ENCODE measurements at places on chromosomes 2 and 18. TPM values are rescaled to one million over a fixed set of nuclear protein-coding genes. Genes with fewer than 3 reads are reported as not detected.

- peaks cover 8% of the 10 kb centered on the region for H3K4me1 ChIP-seq
- H3K4me3 ChIP-seq, result no peak overlapping the region
- no peak overlapping the region for H3K27ac ChIP-seq
- H3K27me3 ChIP-seq, result peaks cover 5% of the 10 kb centered on the region
- peaks cover 4% of the 10 kb centered on the region for H3K36me3 ChIP-seq
Measured at GRCh38 chr2:72137498-72138010, 10.1 kb downstream of the CYP26B1 start.

The REEP1 gene
- total RNA-seq, result 14.2 TPM

DNA sequence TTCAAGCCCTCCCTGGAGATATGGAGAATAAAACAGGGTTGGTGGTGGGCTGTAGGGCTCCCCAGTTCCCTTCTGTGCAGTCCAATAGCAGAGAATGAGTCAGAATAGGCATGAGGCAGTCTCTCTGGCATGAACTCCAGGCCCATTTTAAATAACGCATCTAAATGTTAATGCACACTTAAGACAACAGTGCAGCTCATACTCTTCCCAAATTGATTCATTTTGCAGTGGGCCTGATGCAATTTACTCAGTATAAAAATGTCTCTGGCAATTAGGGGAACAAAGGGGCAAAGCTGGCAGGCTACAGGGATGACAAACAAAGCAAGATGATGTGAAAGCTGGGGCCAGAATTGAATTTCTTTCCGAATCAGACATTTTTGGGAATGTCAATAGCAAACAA is 402.8 kb downstream of the CLIP4 start:
- no peaks in the 10 kb centered on the region for H3K36me3 ChIP-seq
- no peak for DNase-seq
- no peak overlapping the region for H3K27ac ChIP-seq
- no peak overlapping the region for H3K4me3 ChIP-seq
- no peaks in the 10 kb centered on the region for H3K4me1 ChIP-seq

DNA sequence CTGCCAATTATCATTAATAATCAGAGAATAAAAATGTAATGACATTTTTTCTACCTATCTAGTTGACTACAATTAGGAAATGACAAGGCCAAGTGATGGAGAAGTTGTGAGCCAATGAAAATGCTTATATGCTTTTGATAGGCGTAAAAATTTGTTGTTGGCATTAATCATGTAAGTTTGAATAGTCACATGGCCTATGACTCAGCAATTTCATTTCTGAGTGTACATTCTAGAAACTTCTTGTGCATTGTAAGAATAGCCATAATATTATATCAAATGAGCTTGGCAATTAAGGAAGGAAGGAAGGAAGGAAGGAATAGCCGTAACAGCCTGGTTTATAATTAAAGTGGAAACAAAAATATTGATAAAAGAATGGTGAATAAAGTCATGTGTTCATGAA is 179.9 kb downstream of the PTH2R start:
- H3K27ac ChIP-seq, result no peak overlapping the region
- no peaks in the 10 kb centered on the region for H3K36me3 ChIP-seq
- peaks cover 12% of the 10 kb centered on the region for H3K4me1 ChIP-seq
- no peak for DNase-seq
- no peaks in the 10 kb centered on the region for H3K27me3 ChIP-seq
- H3K4me3 ChIP-seq, result no peak overlapping the region

The MYO3B gene
- total RNA-seq, result 0.22 TPM

The EIF5B gene
- total RNA-seq, result 41.9 TPM

GRCh38 chr2:37575780-37576179 is 95.7 kb downstream of the CDC42EP3 start:
- H3K4me3 ChIP-seq, result no peak overlapping the region
- peaks cover 5% of the 10 kb centered on the region for H3K4me1 ChIP-seq
- DNase-seq, result no peak
- H3K36me3 ChIP-seq, result peaks cover 2% of the 10 kb centered on the region

- no peaks in the 10 kb centered on the region for H3K27me3 ChIP-seq
- no peak overlapping the region for H3K27ac ChIP-seq
- DNase-seq, result no peak
Measured at GRCh38 chr18:36629138-36629530, 199.7 kb downstream of the TPGS2 start.

DNA sequence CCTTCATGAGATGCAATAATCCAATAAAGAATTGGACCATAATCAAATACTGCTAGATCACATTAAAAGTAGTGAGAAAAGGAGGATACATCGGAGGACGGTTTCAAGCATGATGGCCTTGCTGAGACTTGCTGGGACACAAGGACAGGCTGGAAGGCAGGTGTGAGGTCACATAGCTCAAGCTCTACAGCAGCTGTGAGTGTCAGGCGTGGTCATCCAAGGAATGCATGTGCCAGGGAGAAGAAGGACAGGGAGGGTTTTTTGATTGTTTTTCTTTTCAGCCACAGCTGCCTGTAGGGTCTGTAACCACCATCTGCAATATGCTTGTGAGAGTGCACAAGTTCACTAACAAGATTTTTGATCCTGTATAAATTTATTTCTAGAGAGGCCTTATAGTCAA is 57.6 kb downstream of the BMP10 start:
- no peak for DNase-seq
- no peak overlapping the region for H3K4me3 ChIP-seq
- H3K4me1 ChIP-seq, result peaks cover 2% of the 10 kb centered on the region

DNA sequence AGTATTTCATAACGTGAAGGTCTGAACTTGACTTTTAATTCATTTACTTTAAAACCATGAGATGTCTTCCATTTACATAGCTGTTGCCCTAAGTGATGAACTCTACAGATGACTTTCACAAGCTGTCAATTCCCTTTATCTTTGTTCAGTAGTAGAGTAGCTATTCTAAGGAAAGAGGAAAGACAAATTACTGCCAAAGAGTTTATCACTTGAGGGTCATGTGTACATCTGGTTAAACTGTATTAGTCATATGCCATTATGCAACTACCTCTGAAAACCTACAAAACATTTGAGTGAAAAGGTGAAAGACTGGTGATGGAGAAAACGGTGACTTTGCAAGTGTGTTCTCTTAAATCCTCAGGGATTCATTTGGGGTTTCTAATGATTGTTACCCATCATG is 763.9 kb downstream of the TMEM182 start:
- no peaks in the 10 kb centered on the region for H3K27me3 ChIP-seq
- no peak overlapping the region for H3K27ac ChIP-seq
- H3K4me1 ChIP-seq, result no peaks in the 10 kb centered on the region
- H3K36me3 ChIP-seq, result no peaks in the 10 kb centered on the region

DNA sequence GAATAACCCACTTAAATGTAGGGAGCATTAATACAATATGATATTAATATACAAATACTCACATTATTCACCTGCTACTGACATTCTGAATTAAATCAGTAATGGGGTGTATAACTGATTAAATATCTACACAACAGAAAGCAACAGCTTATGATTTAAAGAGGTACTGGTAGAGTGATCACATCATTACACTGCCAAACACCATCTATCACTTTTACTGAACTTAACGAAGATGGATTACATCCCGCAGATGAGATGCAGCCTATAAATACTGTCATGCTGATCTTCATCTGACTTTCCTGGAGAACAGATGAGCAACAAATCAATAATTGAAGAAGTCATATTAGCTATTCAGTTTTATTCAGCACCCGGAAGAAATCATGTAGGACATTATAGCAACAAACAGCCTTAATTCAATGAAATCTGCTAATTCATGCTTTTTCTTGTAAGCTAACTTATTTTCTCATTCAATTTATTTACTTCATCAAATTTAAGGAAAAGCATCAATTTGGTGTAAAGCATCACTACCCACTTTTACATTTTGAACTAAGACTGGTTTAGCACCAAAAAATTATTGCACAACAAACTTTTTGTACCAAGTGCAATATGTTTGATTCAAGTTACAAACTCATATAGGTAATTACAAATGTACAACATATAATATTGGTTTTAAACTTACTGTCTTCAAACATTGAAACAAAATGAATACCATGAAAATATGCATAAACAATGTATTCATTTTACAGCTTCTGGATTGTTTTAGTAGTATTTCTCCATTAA is 1509.0 kb downstream of the LRP1B start:
- H3K4me3 ChIP-seq, result no peak overlapping the region
- no peak for DNase-seq
- no peaks in the 10 kb centered on the region for H3K36me3 ChIP-seq
- H3K27ac ChIP-seq, result no peak overlapping the region
- no peaks in the 10 kb centered on the region for H3K4me1 ChIP-seq
- no peaks in the 10 kb centered on the region for H3K27me3 ChIP-seq

The EMILIN1 gene
- total RNA-seq, result 1.1 TPM

The BCL11A gene
- total RNA-seq, result 47.9 TPM

GRCh38 chr18:41989508-41989907 is 34.5 kb downstream of the PIK3C3 start:
- DNase-seq, result no peak
- H3K36me3 ChIP-seq, result peaks cover 11% of the 10 kb centered on the region
- peaks cover 3% of the 10 kb centered on the region for H3K4me1 ChIP-seq
- H3K27me3 ChIP-seq, result no peaks in the 10 kb centered on the region
- H3K27ac ChIP-seq, result no peak overlapping the region
- H3K4me3 ChIP-seq, result no peak overlapping the region

GRCh38 chr2:235382601-235383000 is 111.2 kb upstream of the AGAP1 start:
- peaks cover 7% of the 10 kb centered on the region for H3K27me3 ChIP-seq
- H3K27ac ChIP-seq, result no peak overlapping the region
- H3K4me1 ChIP-seq, result no peaks in the 10 kb centered on the region
- H3K4me3 ChIP-seq, result no peak overlapping the region
- no peak for DNase-seq

The GPR155 gene
- total RNA-seq, result 0.74 TPM

GRCh38 chr2:55118643-55119083 is 68.4 kb upstream of the RTN4 start:
- peaks cover 7% of the 10 kb centered on the region for H3K27me3 ChIP-seq
- H3K4me3 ChIP-seq, result no peak overlapping the region
- H3K36me3 ChIP-seq, result no peaks in the 10 kb centered on the region
- no peak overlapping the region for H3K27ac ChIP-seq
- H3K4me1 ChIP-seq, result peaks cover 3% of the 10 kb centered on the region

DNA sequence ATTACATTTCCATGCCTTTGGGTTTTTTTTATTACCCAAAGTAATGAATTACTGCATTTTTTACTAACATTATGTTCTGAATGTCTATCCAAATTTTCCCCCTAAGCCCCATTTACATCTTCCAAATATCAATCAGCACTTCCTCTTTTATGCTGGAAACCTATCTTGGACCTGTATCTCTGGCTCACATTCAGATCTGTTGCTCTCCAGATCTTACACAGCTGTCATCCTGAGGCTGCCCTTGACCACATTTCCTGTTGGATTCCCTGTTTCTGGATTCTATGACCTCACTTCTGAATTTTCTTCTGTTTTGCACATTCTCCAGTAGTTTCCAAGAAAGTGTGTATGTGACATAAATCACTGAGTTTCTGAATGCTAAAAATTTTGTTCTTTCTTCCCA is 146.7 kb downstream of the PDE1A start:
- H3K4me3 ChIP-seq, result no peak overlapping the region
- H3K27me3 ChIP-seq, result no peaks in the 10 kb centered on the region
- peaks cover 1% of the 10 kb centered on the region for H3K36me3 ChIP-seq
- H3K4me1 ChIP-seq, result no peaks in the 10 kb centered on the region
- no peak overlapping the region for H3K27ac ChIP-seq

DNA sequence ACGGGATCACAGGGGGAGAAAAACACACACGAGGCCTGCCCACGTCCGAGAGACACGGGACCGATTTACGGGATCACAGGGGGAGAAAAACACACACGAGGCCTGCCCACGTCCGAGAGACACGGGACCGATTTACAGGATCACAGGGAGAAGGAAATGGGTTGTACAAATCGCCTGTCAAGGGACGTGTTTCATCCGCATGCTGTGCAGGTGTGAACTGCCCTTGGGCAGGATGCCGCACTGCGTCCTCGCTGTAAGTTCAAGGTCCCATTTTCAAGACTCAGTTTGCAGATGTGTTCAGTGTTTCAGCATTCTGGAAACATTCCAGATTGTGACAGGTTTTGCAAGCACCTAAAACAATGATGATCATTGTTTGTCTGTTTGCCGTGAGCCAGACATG is 2.3 kb upstream of the KCNG2 start:
- peaks cover 87% of the 10 kb centered on the region for H3K27me3 ChIP-seq
- no peak overlapping the region for H3K27ac ChIP-seq
- peaks cover 16% of the 10 kb centered on the region for H3K4me1 ChIP-seq
- no peak overlapping the region for H3K4me3 ChIP-seq
- no peaks in the 10 kb centered on the region for H3K36me3 ChIP-seq

GRCh38 chr18:32764611-32765244 is 8.1 kb downstream of the KLHL14 start:
- H3K27me3 ChIP-seq, result no peaks in the 10 kb centered on the region
- no peak overlapping the region for H3K27ac ChIP-seq
- H3K4me1 ChIP-seq, result peaks cover 10% of the 10 kb centered on the region
- no peaks in the 10 kb centered on the region for H3K36me3 ChIP-seq
- no peak overlapping the region for H3K4me3 ChIP-seq

GRCh38 chr2:238693337-238694093 is 154.4 kb upstream of the TWIST2 start:
- no peaks in the 10 kb centered on the region for H3K36me3 ChIP-seq
- H3K27ac ChIP-seq, result no peak overlapping the region
- peaks cover 12% of the 10 kb centered on the region for H3K27me3 ChIP-seq
- no peak overlapping the region for H3K4me3 ChIP-seq
- peaks cover 11% of the 10 kb centered on the region for H3K4me1 ChIP-seq

The EVX2 gene
- not detected for total RNA-seq

The DPP4 gene
- total RNA-seq, result 3.3 TPM

- H3K36me3 ChIP-seq, result no peaks in the 10 kb centered on the region
- no peak for DNase-seq
- no peaks in the 10 kb centered on the region for H3K27me3 ChIP-seq
- H3K4me1 ChIP-seq, result no peaks in the 10 kb centered on the region
- H3K27ac ChIP-seq, result no peak overlapping the region
Measured at GRCh38 chr18:68445668-68446426, 269.1 kb downstream of the TMX3 start.

DNA sequence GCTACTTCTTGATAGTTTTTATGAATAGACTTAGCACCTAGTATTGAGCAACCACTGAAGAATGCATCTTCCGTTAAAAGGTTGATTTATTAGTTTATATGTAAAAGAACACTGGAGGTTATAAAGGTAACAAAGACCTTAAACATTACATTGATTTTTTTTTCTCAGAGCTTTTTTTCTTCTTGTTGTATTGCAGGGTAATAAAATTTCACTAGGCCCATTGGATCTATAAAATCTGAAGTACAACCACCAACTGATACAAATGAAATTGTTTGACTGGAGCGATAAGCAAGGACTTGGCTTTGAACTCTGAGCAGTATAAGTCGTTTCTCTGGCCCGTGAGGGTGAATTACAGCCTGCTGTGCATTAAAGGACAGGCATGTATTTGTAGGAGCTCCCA is 344.0 kb downstream of the LRRTM1 start:
- DNase-seq, result no peak
- peaks cover 5% of the 10 kb centered on the region for H3K4me1 ChIP-seq
- no peaks in the 10 kb centered on the region for H3K36me3 ChIP-seq
- H3K27me3 ChIP-seq, result peaks cover 2% of the 10 kb centered on the region
- H3K27ac ChIP-seq, result no peak overlapping the region
- no peak overlapping the region for H3K4me3 ChIP-seq
